B cell (primary cell): ENCODE measurements at places on chromosomes 2 and 18. TPM values are rescaled to one million over a fixed set of nuclear protein-coding genes. Genes with fewer than 3 reads are reported as not detected.
A peak's percentile ranks its signal among the peaks of the same experiment; 100 is the strongest.

The CYP27C1 gene
- not detected in 2 replicates for polyA plus RNA-seq

The LRP2 gene
- polyA plus RNA-seq, result not detected in 2 replicates

The LYPD6 gene
- not detected in 2 replicates for polyA plus RNA-seq

The IL36A gene
- not detected in 2 replicates for polyA plus RNA-seq

The GIGYF2 gene
- 7.2 and 16.5 TPM in 2 replicates for polyA plus RNA-seq

The ALKAL2 gene
- 0.79 and 2.3 TPM in 2 replicates for polyA plus RNA-seq

The FZD7 gene
- polyA plus RNA-seq, result 0.58 and 0.67 TPM in 2 replicates

The BUB1 gene
- 0.85 and 2.6 TPM in 2 replicates for polyA plus RNA-seq

DNA sequence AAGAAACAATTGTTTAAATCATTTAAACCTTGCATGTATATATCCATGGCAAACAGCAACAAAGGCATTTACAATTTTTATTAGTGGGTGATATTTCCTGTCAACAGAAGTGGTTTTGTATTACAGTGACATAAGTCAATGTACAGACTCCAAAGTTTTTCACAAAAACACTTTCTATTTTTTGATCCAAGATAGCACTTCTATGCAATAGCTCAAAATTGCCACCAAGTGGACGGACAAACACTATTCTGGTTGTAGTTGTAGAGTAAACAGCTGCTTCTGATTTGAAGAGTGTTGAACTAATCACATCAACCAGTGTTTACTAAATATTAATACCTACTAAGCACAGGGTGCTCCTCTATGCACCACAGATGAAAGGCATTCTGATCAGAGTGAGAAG lies 421.4 kb downstream of the NCKAP5 start:
- no peak overlapping the region for H3K4me3 ChIP-seq
- no peaks in the 10 kb centered on the region for H3K36me3 ChIP-seq
- H3K4me1 ChIP-seq, result no peaks in the 10 kb centered on the region
- no peak for DNase-seq
- H3K27ac ChIP-seq, result no peak overlapping the region

- no peaks in the 10 kb centered on the region for H3K27me3 ChIP-seq
- H3K36me3 ChIP-seq, result no peaks in the 10 kb centered on the region
- H3K4me3 ChIP-seq, result no peak overlapping the region
- no peak for DNase-seq
- H3K27ac ChIP-seq, result no peak overlapping the region
- H3K4me1 ChIP-seq, result no peaks in the 10 kb centered on the region
These were observed 1000.4 kb upstream of the ACVR2A start for GRCh38 chr2:146844226-146844990.

- H3K4me3 ChIP-seq, result no peak overlapping the region
- no peak overlapping the region for H3K27ac ChIP-seq
- H3K27me3 ChIP-seq, result no peaks in the 10 kb centered on the region
- no peaks in the 10 kb centered on the region for H3K4me1 ChIP-seq
These were observed 48.8 kb downstream of the ASAP2 start for GRCh38 chr2:9255416-9255815.

DNA sequence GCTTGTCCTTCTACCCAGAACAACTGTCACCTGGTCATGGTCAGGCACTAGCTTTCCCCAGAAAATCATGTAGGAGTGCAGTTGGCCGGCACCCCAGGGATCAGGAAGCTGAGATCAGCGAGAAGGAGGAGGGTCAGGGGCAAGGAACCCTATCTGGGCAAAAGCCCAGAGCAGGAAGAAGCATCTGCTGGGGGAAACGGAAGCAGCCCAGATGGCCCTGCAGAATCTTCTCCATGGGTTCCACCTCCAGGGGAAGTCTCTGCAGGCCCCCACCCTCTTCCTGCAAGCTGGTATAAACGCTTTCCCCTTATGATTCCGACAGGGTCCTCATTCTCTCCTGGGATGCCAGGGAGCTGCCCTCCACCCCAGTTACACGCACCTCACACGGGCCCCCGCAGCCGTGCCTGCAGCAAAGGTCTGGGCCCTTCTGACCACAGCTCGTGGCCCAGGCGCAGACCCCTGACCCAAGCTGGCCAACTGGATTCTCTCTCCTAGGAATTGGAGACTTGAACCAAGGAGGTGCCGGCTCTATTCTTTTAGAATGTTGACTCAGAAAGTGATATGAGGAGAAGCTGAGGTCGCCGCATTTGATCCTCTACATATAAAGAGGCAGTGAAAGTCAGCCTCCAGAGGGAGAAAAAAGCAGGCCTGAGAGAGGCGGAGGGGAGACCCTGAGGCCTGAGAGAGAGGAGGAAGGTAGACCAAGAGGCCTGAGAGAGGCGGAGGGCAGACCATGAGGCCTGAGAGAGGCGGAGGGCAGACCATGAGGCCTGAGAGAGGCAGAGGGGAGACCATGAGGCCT lies 71.0 kb downstream of the STPG4 start:
- no peaks in the 10 kb centered on the region for H3K36me3 ChIP-seq
- DNase-seq, result no peak
- H3K27ac ChIP-seq, result no peak overlapping the region

GRCh38 chr2:234044157-234044556 lies 6.3 kb upstream of the SPP2 start:
- H3K27ac ChIP-seq, result no peak overlapping the region
- H3K4me1 ChIP-seq, result no peaks in the 10 kb centered on the region

DNA sequence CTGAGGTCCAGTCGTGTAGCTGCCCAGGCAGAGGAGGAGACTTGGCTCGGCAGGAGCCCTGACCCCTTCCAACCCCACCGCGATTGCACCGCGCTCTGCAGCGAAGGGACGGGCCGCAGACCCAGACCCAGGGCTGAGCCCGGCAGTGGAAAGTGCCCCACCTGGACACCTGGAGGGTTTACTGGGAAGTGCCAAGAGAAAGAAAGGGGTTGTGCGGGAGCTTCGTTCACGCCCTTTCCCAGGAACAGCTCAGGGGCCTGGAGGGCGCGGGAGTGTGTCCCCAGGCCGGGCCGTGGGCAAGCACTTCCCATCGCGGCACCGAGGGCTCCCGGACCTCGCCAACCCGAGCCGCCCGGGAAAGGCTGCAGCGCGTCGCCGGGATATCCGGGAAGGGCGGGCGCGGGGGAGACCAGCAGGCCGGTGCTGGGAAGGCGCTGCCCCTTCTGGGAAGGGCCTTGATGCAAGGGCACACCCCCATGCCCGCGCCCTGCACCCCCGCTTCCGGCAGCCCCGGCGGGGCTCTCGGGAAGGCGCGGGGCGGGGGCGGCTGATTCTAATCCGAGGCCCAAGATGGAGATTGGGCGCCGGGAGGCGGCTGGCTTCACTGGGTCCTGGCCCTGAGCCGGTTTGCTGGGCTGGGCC lies 36.1 kb upstream of the MRPL33 start:
- H3K4me1 ChIP-seq, result peaks cover 14% of the 10 kb centered on the region
- DNase-seq, result peak; percentile 23
- H3K27me3 ChIP-seq, result no peaks in the 10 kb centered on the region
- no peaks in the 10 kb centered on the region for H3K36me3 ChIP-seq

- no peak for DNase-seq
- H3K4me3 ChIP-seq, result no peak overlapping the region
- H3K27ac ChIP-seq, result no peak overlapping the region
- peaks cover 6% of the 10 kb centered on the region for H3K36me3 ChIP-seq
- no peaks in the 10 kb centered on the region for H3K4me1 ChIP-seq
These were observed 83.6 kb downstream of the ATAD2B start for GRCh38 chr2:23843051-23843976.

DNA sequence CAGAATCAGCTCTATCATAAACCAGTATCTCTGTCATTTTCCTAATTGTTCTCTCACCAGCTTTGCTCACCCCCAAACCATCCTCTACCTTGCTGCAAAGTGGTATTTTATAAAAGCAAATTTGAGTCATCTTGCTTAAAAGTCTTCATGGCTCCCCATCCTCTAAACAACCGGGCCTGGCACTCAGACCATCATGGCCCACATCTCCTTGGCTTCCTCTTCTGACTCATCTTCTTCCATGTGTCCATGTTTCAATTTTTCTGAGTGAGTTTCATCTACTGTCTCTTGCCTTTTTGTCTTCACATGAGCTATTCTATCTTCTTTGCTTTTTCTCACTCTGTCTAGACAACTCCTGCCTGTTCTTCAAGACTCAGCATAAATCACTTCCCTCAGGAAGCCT lies 58.6 kb downstream of the LHCGR start:
- no peaks in the 10 kb centered on the region for H3K4me1 ChIP-seq
- no peak overlapping the region for H3K4me3 ChIP-seq
- no peak for DNase-seq
- H3K27me3 ChIP-seq, result no peaks in the 10 kb centered on the region
- H3K27ac ChIP-seq, result no peak overlapping the region
- H3K36me3 ChIP-seq, result no peaks in the 10 kb centered on the region

DNA sequence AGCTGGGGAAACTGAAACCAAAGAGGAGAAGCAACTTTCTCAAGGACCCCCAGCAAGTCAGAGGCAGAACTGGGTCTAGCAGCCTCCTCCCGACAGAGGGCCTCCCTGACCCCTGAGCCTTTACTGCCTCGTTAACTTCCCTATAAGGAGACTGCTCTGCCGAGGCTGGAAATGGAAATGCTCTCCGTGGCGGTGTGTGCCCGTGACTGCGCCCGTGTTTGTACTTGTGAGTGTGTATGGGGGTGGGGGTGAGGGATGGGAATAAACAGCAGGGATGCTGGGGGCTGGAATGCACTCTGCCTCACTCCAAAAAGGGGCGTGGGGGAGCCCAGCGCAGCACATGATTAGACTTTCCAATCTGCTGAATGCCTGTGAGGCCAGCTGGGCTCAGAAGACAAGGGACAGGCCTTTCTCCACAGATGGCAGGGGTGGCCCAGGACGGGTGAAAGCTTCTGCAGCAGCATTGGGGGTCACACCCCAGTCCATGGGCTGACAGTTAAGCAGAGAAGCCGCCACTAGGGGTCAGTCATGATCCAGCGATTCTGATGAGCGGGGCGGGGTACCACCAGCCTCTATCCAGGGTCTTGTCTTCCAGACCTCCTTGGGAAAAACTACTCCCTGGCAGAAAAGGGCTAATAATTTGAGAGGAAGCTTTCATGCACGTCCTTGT lies 26.8 kb downstream of the MPHOSPH10 start:
- no peaks in the 10 kb centered on the region for H3K36me3 ChIP-seq
- H3K4me1 ChIP-seq, result peaks cover 7% of the 10 kb centered on the region
- no peak overlapping the region for H3K4me3 ChIP-seq
- DNase-seq, result peak; percentile 70

DNA sequence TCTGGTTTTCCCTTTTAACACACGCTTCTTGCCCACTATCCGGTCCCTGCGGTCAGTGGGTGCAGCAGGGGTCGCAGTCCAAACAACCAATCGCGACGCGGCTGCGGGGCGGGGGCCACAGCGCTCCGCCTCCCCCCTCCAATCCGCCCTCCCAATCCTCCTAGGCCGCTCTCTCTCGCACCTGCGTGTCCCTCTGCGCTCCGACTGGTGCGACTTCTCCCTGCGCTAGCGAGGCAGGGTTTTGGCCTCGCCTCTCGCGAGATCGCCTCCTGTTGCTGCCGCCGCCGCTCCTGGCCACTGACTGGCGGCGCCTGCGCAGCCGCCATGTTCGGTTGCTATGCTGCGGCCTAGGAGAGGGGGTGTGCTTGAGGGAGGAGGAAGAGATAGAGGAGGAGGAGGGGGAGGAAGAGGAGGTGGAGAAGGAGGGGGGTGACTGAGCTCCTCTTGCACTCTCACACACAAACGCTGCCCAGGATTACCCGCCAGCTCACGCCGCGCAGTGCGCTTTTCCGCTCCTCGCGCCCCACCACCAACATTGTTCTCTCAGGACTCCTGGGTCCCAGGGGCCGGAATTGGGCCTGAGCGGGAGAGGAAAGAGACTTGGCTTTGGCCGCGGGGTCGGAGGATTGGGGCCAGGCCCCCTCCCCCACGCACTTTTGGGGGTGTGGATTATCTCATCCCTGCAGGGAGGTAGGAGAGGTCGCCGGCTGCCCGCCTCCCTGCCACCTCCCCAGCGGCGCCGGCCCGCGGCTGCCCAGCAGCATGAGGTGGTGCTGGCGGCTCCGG lies at the start of gene PTPN4:
Gene PTPN4 (plus strand): TSS at position 472 of the 786 bp plus-strand sequence. CDS start 49,932 bp downstream, outside the sequence.
- peak within 1 kb of the TSS; percentile 77 for H3K4me3 ChIP-seq
- H3K27me3 ChIP-seq, result no peaks in the 10 kb centered on the region
- H3K27ac ChIP-seq, result peak within 1 kb of the TSS; percentile 73
- H3K4me1 ChIP-seq, result peaks cover 16% of the 10 kb centered on the region
- no peaks in the 10 kb centered on the region for H3K36me3 ChIP-seq

- H3K36me3 ChIP-seq, result no peaks in the 10 kb centered on the region
- no peak overlapping the region for H3K27ac ChIP-seq
- H3K4me3 ChIP-seq, result no peak overlapping the region
- no peaks in the 10 kb centered on the region for H3K4me1 ChIP-seq
- DNase-seq, result no peak
These were observed 173.0 kb downstream of the PTGR3 start for GRCh38 chr18:75035928-75036327.

DNA sequence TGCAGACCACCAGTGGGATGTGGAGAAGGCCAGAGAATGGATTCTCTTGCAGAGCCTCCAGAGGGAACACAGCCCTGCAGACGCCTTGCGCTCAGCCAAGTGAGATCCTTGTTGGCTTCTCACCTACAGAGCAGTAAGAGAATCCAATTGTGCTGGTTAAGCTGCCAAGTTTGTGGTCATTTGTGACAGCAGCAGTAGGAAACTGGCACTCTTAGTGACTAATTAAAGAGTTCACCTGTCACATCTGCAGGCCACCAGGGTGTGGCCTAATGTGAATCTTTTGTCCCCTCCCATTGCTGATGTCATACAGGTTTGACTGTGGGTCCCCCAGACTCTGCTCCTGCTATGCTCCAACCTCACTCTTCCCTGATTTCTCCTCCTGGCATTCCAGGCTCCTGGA lies 235.9 kb downstream of the TFCP2L1 start:
- H3K4me1 ChIP-seq, result no peaks in the 10 kb centered on the region
- no peaks in the 10 kb centered on the region for H3K27me3 ChIP-seq
- H3K36me3 ChIP-seq, result no peaks in the 10 kb centered on the region
- H3K4me3 ChIP-seq, result no peak overlapping the region
- no peak for DNase-seq

DNA sequence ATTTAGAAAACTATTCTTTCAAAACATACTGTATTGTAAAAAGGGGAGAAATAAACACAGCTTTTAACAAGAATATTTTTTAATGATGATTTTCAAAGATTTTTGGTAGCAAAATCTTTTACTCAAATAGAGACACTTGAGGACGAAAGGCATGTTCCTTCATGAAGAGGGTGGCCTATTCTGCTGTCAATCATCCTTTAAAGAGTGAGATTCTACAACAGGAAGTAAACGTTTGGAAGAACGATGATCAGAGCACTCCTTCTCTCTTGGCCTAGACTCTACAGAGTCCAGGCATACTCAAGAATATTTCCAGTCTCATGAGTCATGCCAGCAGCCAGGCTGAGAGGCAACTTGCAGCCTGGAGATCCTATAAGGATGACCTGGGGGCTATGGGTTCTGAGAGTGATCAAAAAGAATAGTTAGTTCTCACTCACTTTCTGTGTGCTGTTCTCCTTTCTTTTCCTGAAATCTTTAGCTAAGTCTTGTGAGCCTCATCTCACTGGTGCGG lies 62.4 kb upstream of the TCF4 start:
- no peaks in the 10 kb centered on the region for H3K36me3 ChIP-seq
- no peak overlapping the region for H3K4me3 ChIP-seq
- no peaks in the 10 kb centered on the region for H3K4me1 ChIP-seq
- H3K27me3 ChIP-seq, result no peaks in the 10 kb centered on the region
- DNase-seq, result no peak

GRCh38 chr18:48342125-48342524 lies 67.1 kb downstream of the ZBTB7C start:
- no peak overlapping the region for H3K27ac ChIP-seq
- no peak overlapping the region for H3K4me3 ChIP-seq
- no peaks in the 10 kb centered on the region for H3K36me3 ChIP-seq
